Heart left ventricle (tissue), 16 donors: ENCODE measurements at places on chromosomes 12 and 14. TPM values are rescaled to one million over a fixed set of nuclear protein-coding genes. Genes with fewer than 3 reads are reported as not detected.

- DNase-seq: no peak
- H3K36me3 ChIP-seq: no peaks in the 10 kb centered on the region
- H3K4me1 ChIP-seq: no peaks in the 10 kb centered on the region
- no peaks in the 10 kb centered on the region for H3K27me3 ChIP-seq
- no peak overlapping the region for H3K27ac ChIP-seq
These were observed 62.1 kb downstream of the SCAF11 start for GRCh38 chr12:45928309-45928708.

GRCh38 chr12:95830335-95831089 is 28.2 kb upstream of the SNRPF start:
- H3K27me3 ChIP-seq: no peaks in the 10 kb centered on the region
- no peak overlapping the region for H3K4me3 ChIP-seq
- H3K27ac ChIP-seq: no peak overlapping the region
- no peak for DNase-seq
- no peaks in the 10 kb centered on the region for H3K36me3 ChIP-seq
- no peaks in the 10 kb centered on the region for H3K4me1 ChIP-seq

The IL31 gene
- not detected for total RNA-seq

The SELPLG gene
- 4.0 TPM for total RNA-seq

- H3K4me3 ChIP-seq: no peak overlapping the region
- H3K27ac ChIP-seq: no peak overlapping the region
- H3K36me3 ChIP-seq: no peaks in the 10 kb centered on the region
- peaks cover 21% of the 10 kb centered on the region for H3K4me1 ChIP-seq
- no peak for DNase-seq
- no peaks in the 10 kb centered on the region for H3K27me3 ChIP-seq
These were observed 3.1 kb downstream of the CDH24 start for GRCh38 chr14:23054000-23054811.
